ENCODE measurements at places on chromosomes 1 and 21.

DNA sequence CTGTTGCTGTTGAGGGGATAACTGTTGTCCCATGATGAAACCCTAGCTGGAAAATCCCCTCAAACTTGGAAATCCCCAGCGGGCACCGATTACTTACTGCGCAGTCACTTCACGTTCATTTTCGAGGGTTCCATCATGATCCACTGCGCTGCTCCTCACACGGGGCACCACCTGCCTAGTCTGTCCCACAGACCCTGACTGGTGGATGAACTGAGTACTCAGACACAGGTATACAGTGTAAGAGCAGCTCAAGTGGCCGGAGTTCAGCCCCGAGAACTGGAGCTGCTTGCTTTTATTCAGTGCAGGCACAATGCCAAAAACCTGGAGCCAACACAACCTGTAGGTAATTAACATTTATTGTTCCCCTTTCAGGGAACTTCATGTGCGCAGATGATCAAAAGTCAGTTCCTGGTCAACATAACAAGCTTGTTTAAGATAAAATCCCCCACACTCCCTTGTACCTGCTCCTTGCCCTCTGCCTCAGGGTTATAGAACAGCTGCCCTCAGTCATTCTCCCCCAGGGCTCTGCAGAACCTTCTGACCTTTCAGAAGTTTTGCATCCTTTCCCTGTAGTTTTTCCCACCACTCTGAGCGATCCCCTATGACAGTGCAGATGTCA, 46.5 kb upstream of the PRELP start:
- no peak for DNase-seq

- no peak for DNase-seq
These were observed 133.4 kb downstream of the EDEM3 start for GRCh38 chr1:184621260-184621659.

DNA sequence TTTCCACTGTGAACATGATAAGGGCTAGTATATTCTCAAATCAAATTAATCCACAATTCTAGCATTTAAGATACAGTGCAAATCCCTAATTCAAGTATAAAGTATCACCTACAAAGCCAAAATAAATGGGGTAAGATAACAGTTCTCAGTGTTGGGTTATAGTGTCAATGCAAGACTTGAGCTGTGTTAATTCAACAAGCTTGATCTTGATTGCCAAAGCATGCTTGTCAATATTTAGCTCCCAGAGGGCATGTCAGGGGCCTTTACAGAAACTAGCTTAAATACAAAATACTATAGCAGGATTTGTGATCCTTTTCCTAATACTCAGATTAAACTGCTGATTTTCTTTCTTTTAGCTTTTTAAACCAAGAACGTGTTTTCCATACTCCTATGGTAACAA, 541.3 kb downstream of the PTBP2 start:
- no peak for DNase-seq

DNA sequence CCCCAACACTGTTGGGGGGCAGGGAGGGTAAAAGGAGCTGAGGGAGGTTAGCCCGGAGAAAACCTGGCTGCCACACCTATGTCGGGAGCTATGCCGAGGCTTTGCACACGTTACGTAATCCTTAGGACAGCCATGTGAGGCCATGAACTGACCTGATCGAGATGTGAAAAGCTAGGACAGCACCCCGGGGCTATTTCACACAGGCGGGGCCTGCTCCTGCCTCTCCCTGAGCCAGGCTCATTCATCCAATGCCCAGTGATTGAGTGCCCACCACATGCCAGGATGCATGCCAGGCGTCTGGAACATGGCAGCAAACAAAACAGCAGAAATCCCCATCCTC, 30.2 kb downstream of the LDLRAP1 start:
- no peak for DNase-seq

DNA sequence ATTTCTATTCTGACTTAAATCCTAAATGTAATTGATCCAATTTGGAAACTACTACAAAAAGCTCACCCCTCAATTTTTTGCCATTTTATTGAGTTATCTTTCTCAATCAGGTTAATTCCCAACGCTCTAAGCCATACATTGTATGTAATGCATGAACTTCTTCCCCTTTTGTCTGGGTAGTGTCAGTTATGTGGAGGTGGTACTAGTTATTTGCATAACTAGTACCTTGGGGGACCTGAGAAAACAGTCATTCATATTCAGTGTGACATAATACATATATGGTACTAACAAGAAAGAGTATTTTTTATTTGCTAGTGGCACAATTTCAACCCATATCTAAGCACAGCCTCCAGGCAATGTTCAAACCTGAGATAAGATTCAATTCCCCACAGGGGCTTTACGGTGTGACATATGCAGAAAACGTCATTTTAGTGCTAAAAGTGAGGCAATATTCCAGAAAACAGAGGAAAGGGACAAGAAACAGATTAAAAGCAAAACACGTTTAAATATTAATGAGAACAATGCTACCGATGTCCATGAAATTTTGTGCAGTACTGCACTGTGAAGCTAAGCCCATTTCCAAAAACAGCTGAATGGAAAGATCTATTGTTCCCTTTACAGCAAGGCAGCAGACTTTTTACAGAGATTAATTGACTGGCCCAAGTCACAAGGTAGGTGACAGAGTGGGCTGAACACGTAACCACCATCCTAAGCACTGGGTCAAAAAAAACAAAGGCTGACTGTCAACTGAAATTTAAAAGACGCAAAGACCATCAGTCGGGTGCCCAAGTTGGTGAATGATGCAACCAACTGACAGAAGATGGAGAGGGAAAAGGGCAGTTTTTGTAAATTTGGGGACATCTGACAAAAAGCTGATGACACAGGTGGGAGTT, 1.4 kb downstream of the HLCS start:
- no peak for DNase-seq

GRCh38 chr1:155113450-155113980, 14.2 kb upstream of the EFNA1 start:
- DNase-seq: no peak

- no peak for DNase-seq
These were observed 56.2 kb downstream of the FCRL5 start for GRCh38 chr1:157496121-157496526.

DNA sequence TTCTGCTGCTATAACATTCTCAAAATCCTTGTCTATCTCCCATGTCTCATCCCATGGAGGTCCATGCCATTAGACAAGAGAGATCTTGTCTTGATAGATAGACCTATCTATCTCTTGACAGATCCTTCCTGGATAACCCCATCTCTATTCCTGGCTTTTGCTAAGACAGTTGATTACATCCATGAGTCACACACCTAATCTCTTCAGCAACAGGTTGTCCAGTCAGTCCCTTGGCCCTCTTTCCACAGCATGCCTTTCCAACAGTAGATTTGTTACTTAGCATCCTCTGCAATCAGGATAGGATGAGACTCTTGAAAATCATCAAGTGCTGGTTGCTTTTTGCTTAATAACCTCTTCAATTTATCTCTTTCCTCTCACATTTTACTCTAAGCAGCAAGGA, 46.6 kb downstream of the TRMT1L start:
- DNase-seq: no peak

DNA sequence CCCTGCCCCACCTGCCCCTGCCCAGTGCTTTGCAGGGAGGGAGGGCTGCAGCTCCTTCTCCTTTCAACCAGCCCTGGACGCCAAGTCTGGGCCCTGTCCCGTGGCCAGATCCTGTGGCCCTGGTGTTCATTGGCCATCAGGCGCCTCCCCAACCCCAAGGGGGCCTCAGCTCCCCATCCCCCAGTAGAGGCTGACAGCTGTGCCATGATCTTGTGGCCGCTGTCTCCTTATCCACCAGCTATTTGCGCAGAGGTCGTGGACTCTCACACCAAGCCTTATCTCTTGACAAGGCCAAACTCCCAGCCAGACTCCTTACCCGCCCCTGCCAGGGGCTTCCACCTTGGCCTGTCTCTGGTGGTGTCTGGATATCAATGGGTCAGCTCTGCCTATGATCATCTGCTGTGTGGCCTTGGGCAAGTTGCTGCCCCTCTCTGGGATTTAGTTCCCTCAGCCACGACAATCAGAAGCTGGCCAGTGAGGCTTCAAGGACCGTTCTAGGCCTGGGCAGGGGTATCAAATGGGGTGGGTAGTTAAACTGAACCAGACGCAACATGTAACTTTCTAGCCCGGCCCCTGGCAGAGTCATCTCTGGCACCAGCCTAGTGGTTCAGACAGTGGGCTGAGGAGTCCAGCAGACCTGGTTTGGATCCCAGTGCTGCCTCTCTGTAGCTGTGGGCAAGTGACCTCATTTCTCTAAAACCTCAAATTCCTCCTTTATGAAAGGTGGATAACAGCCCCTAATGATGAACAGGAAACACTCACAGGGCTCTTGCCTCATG, 3.3 kb upstream of the COL8A2 start:
- no peak for DNase-seq

DNA sequence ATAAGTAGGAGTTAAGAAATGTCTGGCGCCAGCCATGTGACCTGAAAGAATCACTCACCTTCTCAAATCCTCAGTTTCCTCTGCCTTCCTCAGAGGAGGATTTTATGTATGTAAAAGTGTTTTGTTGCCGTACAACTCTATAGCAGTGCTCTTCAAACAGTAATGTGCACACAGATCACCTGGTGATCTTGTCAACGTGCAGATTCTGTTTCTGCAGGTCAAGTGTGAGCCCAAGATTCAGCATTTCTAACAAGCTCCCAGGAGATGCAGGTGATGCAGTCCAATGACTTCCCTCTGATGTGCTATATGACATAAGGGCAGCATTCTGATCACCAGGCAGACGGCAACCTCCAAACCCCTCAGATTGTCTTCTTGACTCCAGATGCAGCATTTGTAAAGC, 83.7 kb downstream of the CDC7 start:
- DNase-seq: no peak

DNA sequence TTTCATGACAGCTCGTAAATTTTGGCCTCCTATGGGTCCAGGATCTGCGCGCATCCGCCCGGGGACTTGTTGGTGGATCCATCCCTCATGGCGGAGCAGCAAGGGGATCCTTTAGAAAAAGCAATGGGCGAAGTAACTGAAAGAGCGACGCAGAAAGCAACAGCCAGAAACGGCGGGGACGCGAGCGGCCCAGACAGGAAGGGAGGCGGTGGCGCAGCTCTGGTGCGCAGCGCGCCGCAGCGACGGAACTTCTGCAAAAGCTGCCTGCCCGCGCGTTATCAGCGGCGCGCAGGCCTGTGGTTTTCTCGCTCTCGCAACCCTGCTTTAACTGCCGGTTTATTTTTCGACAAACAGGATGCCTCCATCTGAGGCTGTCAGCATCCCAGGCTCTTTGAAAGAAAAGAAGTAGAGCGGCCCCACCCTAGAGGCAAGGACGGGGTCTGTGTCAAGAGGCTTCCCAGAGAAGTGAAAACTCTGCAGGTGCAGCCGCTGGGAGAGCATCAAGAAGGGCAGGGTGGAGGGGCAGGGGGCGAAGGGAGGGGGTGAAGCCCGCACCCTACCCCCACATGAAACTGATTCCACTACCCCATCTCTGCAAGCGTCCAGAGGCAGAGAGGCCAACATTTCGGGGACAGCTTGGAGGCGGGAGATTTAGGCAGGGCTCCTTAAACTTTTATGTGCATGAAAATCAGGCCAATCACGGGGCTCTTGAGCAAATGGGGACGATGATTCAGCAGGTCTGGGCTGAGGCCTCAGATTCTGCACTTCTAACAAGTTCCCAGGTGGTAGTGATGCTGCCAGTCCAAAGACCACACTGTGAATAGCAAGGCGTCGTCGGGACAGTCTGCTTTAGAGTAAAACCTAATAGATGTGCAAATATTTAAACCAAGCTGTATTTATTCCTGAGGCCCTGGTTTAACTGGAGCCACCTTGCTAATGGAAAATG, 22.2 kb downstream of the RUNX1 start:
- peak; percentile 52 for DNase-seq

DNA sequence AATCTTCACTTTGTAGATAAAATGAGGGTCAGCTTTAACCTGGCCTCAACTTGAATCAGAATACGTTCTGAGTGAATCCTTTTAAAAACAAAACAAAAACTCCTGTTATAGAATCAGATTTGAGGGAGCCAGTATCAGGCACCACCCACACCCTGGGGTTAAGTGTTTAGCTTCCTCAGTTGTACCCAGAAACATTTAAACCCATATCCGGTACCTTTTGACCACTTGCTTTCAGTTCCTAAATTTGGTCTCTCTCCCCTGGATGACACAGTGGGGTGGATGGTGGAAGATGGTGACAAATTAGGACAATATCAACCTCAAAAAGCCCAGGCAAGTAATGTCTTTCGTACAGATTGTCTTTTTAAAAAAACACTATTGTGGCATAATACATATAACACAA, 10.4 kb downstream of the KLHDC7A start:
- no peak for DNase-seq

- no peak for DNase-seq
These were observed 3.0 kb downstream of the HSPB7 start for GRCh38 chr1:16014509-16015482.

DNA sequence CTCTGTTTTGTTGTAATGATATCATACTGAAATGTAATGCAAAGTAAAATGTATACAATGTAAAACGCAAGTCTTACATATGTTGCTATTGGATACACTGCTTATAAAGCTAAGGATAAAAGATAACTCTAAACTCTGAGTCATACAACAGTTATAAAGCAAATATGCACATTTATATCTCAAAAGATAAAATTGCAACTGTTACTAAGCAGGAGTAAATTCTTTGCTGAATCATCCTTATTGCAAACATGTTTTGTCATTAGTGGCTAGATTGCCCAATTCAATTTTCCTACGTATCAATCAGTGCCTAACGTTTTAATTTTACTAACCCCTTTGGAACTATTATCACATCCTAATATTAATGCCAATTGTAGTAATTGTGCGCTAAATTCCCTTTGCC, 762.9 kb downstream of the LTN1 start:
- no peak for DNase-seq

GRCh38 chr1:68347415-68347814, 102.3 kb downstream of the RPE65 start:
- DNase-seq: no peak
